ENCODE measurements at places on chromosomes 4 and X.

GRCh38 chr4:176945334-176945733 is 152.6 kb upstream of the VEGFC start:
- no peak for DNase-seq

DNA sequence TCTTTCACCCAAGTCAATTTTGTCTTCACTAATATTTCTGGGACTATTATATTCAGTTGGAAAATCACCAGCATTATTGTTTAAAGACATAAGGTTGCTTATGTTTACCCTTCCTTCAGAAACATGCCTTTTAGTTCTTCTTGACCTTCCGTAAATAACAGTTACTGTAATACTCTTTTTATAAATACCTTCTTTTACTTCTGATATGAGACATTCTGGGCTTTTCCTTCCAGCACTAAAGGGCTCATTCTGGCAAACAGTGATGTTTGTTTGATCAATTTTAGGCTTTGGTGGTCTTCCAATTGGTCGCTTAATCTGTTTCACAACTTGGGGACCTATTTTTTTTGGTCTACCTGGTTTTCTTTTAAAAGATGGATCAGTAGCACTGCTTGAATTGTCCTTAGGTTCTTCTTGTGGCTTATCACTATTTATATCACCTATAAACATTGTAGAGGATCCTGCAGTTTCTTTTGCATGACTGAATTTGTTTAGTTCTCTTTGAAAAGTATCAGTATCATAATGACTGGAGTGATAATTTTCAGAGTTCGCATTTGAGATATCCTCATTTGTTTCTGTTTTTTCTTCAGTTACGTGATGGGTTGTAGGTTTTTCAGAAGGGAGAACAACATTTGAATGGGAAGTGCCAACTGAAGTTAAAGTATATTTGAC is 64.8 kb downstream of the NCAPG start:
- no peak for DNase-seq

GRCh38 chr4:180727478-180727877 is 1515.7 kb upstream of the TENM3 start:
- DNase-seq, result no peak

- no peak for DNase-seq
Observed at GRCh38 chr4:1244978-1245471, 3.9 kb downstream of the CTBP1 start.

DNA sequence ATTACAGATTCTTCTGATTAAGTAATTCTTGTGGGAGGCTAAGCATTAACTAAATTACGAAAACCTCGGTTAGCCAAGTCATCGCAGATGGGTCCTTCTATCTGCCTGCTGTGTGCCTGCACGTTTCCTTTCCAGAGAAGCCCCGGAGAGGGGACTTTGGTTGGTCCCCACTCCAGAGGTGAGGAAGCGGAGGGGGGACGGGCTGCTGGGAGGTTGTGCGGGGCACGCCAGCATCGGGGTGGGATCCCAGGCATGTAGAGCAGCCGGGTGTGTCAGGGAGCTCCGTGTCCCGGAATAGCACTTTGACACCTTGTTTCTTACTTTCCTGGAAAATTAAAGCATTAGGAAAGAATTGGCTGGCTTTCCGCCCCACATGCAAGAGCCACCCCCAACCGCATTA is 26.6 kb downstream of the PIGG start:
- no peak for DNase-seq

- DNase-seq, result no peak
Observed at GRCh38 chrX:13258052-13258444, 61.8 kb downstream of the ATXN3L start.

DNA sequence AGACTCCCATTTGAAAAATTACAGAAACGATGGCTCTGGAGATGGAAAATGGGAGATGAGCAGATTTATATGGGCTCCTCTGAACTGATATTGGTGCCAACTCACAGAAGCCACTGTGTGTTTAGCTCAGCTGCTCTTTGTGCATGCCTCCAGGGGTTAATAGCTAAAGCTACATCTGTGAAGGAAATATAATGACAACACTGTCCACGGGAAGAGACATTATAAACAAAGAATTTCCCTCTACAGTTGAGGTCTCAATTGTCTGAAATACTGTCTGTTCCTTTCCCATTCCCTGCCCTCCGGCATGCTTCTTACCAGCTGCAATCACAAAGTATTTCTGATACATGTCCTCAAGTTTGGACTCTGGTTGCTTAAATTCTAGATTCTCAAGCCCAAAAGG is 40.4 kb downstream of the PPA2 start:
- no peak for DNase-seq

DNA sequence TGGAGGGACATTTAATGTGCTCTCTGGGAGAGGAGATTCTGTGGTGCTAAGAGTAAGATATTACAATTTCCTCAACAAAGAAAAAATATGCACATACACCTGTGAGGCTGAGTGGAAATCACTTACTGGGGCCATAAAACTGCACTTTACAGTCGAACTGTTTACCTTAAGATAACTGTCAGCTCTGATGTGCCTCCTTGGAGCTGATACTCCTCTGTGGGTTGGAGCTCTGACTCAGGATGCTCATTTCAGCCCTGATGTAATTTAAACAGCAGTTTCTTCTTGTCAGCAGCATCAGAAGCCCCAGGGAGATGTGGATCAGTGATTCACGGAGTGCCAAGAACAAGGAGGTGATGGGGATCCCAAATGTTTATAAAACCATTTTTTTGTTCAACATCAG is 241.9 kb upstream of the SFRP2 start:
- no peak for DNase-seq

DNA sequence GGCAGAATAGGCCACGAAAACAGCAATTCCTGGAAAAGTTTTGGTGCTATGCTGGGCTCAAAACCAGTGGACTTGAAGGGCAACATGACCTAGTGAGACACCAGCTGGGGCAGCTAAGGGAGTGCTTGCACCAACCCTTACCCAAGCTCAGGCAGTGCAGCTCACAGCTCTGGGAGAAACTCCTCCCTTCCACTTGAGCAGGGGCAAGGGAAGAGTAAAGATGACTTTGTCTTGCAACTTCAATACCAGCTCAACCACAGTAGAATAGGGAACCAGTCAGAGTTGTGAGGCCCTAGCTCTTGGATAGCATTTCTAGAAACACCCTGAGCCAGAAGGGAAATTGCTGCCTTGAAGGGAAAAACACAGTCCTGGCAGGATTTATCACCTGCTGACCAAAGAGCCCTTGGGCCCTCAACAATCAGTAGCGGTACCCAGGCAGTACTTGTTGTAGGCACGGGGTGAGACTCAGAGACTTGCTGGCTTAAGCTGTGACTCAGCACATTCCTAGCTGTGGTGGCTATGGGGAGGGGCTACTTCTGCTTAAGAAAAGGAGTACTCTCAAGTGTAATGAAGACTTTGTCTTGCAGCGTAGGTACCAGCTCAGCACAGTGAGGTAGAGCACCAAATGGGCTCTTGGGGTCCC is 19.7 kb upstream of the ABCG2 start:
- no peak for DNase-seq

DNA sequence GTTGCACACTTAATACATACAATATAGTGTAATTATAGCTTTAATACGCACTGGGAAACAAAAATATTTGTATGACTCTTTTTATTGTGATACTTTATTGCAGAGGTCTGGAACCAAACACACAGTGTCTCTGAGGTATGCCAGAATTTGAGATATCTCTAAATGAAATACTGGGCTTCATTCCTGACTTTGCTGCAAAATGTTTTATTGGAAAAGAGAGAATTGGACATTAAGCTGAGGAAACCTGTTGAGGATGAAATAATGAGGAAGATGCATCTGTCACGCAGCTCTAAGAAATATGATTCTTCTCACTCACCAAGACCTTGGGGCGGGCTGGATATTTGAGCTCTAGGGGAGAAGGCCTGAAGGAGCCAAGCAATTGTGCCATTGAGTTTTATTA is 242.1 kb downstream of the CPE start:
- DNase-seq, result no peak

- DNase-seq, result no peak
Observed at GRCh38 chrX:1558761-1559468, 21.9 kb upstream of the P2RY8 start.

DNA sequence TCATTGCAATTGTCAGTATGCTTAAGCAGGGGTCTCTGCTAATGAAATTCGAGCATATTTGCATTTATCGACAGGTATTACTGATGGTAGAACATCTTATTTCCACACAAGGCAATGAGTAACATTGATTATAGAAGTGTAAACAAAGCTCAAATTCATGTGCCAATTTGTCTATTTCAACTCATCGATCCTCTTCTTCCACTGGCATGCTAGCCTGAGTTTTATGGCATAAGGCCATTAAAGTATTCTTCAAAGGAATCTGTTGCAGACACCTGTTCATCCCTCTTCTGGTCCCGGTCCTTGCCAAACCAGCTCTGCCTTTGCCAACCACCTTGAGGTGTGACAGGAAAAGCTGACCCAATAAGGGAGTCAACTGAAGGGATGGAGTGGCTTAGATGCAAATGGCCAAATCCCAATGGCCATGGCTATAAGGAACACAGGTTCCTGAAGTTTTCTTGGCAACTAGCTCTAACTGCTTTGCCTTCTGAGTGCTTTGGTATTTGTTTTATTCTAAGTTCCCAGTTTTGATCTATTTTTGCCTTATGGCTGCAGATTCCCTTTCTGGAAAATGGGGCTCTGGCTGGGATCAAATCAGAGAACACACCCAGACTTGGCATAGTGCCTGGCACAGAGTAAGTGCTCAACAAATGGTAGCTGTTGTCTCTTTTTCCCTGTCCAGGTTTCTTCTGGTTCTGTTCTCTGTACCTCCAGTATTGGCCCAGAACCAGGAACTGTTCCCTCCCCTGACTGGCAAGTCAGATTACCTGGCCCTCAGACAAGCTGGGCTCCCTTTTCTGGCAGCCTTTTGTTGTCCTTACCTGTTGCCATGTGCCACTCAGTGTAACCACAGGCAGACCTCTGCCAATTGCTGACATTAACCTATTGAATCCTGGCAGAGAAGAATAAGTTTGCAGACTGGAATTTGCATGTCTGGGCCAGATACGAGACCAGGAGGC is 63.1 kb downstream of the RTL9 start:
- DNase-seq, result no peak

Measured in stimulated activated CD4-positive, alpha-beta T cell treated with anti-CD3 and anti-CD28 coated beads, Interleukin-12 subunit alpha, Interleukin-12 subunit beta, amount 100 ng/mL, for 24 hours (primary cell).